Activated gamma-delta T cell treated with Interleukin-2 at 50 U/mL for 16 hours (primary cell): ENCODE measurements at places on chromosomes 12 and 14.

DNA sequence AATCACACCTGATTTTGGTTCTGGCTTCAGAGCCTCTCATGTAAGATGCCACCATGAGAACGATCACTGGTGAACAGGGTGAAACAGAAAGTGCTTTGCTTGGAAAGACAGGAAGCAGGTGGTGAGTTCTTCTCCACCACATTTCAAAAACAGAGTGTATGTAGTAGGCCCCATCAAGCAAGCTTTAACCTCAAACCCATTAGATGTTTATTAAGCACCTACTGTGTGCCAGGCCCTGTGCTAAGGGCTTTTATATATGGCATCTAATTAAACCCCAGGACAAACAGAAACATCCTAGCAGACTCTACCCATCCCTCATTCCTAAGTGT, 47.8 kb upstream of the MED13L start:
- peak; percentile 6 for DNase-seq

DNA sequence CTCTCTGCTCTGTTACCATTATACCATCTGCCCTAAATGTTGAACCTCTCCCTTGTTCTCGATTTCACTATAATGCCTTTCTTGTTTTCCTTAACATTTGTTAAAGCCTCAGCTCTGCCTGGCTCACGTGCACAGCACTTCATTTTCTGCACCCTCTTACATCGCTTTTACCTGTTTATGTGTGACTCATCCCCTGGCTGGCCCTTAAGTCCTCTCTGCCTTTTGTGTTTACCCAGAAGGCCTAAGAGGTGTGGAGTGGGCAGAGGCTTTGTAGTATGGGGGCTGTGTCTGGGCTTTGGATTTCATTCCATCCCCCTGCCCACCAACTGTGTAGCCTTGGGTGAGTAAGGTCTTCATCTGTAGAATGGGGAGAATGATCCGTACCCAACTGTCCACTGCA, 36.5 kb downstream of the UBE3B start:
- DNase-seq: no peak

- no peak for DNase-seq
Measured at GRCh38 chr14:74638966-74639365, 26.9 kb upstream of the LTBP2 start.

GRCh38 chr12:80643961-80644360, 63.5 kb upstream of the MYF6 start:
- no peak for DNase-seq

- DNase-seq: no peak
Measured at GRCh38 chr12:72957454-72957853, 685.3 kb downstream of the TRHDE start.

DNA sequence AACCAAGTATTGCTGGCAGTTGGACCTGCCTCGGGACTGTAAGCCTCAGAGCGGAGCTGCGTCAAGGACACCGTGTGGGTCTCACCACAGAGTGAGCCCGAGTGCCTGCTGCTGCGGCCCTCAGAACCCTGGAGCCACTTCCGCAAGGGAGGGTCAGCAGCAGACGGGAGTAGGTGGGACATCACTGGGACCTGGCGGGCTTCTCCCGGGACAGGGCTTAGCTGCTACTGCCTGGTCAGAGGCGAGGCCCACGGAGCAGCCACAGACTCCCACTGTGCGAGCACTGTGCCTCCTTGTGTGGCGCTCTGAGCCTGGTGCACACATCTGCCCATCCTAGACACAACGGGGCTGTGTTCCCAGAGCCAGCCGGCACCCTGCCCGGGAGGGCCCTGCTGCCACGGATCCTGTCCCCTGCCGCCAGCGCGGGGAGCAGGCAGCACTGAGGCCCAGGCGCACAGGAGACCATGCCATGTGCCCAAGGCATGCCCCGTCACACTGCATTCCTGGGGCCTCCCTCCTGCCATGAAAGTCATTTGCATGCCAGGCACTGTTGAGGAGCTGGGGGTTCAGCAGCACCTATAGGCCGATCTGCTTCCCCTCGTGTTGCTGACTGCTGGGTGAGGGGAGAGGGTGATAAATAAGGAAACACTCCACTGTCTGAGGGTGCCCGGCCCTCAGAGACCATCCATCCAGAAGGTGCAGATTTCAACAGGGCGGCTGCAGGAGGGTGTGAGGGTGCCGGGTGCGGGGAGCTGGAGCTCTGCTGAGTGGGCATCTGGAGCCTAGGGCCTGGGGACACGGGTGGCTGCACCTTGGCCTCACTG, 10.0 kb downstream of the HIP1R start:
- no peak for DNase-seq

GRCh38 chr14:85342858-85343607, 186.9 kb upstream of the FLRT2 start:
- DNase-seq: no peak

DNA sequence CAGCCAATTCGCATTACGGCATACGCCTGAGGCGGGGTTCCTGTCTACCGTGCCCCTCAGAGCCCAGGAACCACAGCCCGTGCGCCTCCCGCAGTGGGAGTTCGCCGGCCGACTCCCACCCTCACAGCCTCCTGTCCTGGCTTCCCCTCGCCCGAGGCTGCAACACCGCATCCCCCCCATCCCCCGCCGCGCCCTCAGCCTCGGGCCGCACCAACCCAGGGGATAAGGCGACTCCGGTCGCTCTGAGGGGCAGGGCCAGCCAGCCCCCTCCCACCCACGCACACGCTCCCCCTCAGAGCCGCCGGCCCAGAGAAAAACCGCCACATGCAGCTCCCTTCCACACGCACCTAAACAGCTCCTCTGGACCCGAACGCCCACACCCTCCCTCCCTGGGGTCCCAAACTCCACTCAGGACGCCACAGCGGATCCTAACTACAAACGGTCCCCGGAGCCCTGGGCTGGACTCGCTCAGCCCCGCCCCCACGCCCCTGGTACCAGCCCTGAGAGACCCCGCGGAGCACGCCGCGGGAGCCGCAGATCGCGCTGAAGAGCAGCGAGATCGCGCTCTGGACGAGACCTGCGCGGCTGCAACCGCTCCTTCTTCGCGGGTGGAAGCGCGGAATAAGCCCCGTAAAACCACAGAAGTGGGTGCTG, at the start of gene C14orf39:
TSS of gene C14orf39 (minus strand) at position 466 of the 654 bp plus-strand sequence. CDS start 985 bp downstream, outside the sequence.
- no peak for DNase-seq

DNA sequence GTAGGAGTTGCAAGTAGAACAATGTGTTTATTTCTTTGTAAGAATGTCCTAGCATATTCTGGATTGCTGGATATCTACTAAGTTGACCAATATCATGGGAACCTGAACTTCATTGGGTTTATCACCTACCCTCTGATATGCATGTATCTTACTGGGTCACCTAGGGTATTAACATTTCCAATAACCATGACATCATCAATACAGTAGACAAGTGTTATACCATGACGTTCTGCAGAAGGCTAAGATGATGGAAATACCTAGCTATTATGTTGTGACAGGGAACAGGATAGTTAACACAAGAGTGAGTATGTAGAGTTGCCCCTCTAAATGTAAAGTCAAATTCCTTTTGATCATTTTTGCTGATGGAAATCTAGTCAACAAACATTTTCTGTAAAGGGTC, 26.0 kb downstream of the GPR65 start:
- DNase-seq: no peak

DNA sequence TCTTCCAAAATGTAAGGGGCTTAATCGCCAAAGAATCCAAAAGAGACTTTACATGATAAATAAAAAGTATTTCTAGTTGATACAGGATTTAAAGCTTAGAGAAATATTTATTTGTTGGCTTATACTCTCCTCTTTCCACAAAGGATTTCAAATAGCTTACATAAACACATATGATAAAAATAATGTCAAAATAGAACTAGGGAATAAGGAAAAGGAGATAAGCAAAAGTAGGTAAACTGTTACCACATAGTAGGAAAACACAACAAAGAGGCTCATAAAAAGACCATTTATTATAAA, 387.0 kb downstream of the EGLN3 start:
- no peak for DNase-seq

GRCh38 chr12:21962236-21962635, 21.0 kb upstream of the ABCC9 start:
- no peak for DNase-seq

GRCh38 chr12:82517808-82518207, 159.5 kb downstream of the METTL25 start:
- DNase-seq: no peak

GRCh38 chr12:88733008-88733407, 152.7 kb upstream of the KITLG start:
- DNase-seq: no peak

GRCh38 chr14:93733631-93734030, 54.7 kb downstream of the PRIMA1 start:
- no peak for DNase-seq

DNA sequence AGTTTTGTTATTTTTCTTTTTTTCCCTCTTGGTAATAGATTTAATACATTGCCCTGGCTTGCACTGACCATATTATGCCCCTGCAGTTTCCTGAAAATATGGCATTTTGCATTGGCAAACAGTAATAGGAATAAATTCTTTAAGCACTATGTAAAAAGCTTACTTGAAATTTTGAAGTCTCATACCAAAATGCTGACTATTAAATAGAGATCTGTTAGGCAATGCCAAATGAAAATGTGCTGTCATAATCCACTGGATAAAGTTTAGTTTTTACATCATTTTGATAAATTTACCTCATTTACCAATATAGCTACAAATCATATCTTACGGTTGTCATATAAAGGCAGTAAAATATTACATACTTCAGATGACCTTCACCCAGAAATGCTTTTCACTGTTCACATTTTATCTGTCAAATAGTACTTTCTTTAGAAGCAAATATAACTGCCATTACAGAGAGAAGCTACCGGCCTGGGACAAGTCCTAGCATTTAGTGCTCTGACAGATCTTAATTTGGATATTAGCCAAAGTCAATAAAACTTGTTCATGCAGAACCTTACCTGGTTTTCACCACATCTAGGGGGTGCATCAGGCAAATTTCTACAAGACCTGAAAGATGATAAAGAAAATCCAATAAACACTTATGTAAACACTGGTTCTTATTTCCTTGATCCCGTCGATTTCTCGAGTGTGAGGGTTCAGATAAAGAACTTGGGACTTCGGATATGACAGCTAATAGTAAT, 212.9 kb downstream of the PAX9 start:
- DNase-seq: no peak

- peak; percentile 2 for DNase-seq
Measured at GRCh38 chr12:34396006-34396860, 373.9 kb downstream of the ALG10 start.

DNA sequence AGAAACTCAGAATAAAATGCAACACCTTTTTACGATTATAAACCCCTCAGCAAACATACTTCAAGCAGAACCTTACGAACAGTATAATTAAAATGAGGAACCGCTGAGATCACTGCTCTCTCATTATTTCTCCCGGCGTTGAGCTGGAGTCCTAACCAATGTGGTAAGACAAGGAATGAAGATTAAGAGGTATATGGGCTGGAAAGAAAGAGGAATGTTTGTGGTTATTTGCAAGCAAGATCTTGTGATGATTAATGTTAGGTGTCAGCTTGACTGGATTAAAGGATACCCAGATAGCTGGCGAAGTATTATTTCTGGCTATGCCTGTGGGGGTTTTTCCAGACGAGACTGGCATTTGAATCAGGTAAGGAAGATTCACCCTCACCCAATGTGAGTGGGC, 10.3 kb upstream of the ZNF84 start:
- DNase-seq: no peak

DNA sequence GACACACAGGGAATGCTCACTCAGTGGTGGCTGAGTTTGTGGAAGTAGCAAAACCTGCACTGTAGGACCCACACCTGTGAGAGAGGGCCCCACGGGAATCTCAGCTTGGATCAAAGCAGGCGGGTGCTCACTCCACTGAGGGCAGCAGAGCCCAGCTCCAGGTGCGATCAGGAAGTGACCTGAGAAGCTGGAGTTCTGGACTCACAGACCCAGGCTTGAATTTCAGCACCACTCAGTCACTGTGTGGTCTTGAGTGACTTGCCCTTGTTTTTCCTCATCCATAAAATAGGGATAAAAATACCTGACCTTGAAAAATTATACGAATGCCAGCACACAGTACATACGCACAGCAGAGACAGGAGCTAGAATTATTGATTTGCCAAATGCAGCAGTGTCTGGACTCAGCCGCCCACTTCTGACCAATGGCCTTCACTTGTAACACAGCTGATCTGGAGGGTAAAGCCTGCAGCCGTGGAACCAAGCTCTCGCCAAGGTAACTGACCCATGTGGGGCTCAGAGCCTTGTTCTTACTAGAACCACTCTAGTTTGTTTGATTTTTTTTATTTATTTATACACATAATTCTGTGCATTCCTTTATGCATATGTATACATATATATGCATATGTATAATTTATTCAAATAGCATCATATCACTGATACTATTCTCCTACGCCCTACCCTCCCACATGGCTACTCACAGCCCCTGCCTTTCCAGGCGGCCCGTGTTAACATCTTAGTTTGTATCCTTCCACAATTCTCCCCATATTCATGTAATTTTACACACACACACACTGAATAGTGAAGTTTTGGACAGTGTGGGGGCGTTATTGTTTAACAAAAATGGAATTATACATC, 53.9 kb downstream of the DPF3 start:
- no peak for DNase-seq

GRCh38 chr12:116659771-116660481, 77.9 kb downstream of the SPRING1 start:
- DNase-seq: no peak

- no peak for DNase-seq
Measured at GRCh38 chr14:88841741-88842140, 17.3 kb downstream of the TTC8 start.

GRCh38 chr12:86234316-86234855, 21.8 kb downstream of the MGAT4C start:
- no peak for DNase-seq

GRCh38 chr12:112346194-112346593, 36.0 kb downstream of the HECTD4 start:
- DNase-seq: no peak

DNA sequence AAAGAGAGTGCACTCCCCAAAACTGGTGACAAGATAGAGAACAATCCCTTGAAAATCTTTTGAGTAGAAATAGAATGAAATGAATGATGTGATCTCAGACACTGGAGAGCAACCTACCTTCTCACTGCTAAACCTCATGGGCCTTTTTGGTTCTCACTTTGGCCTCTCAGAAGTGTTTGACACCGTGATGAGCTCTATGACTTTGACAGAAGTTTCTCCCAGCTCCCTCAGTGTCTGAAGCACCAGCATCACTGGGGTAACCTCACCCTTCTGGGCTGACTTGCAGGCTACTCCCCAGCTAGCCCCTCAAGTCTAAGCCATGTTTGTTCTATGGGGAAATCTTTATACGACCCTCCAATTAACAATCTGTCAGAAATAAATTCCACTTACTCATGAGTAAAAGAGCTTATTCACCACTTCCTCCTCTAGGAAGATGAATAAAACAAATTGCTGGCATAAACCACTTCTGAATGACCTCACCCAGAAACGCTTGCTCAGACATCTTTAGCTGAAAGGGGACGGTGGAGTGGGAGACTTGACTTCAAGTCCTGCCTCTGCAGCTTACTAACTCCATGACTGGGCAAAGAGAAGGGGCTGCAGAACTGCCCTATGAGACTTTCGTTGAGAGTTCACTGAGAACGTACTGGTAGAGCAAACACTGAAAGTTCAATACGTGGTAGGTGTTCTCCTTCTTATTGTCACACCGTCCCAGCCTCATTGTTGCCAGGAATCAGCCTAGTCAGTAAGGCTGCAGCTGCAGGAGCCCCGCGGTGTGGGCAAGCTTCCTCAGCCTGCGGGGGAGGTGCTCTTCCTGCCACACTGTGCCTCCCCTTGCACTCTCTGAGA, 46.5 kb downstream of the ST8SIA1 start:
- no peak for DNase-seq

- DNase-seq: no peak
Measured at GRCh38 chr12:60094436-60094835, 498.6 kb downstream of the SLC16A7 start.
